Spleen (tissue), 13 donors: ENCODE measurements at places on chromosomes 16 and 17. TPM values are rescaled to one million over a fixed set of nuclear protein-coding genes. Genes with fewer than 3 reads are reported as not detected.

DNA sequence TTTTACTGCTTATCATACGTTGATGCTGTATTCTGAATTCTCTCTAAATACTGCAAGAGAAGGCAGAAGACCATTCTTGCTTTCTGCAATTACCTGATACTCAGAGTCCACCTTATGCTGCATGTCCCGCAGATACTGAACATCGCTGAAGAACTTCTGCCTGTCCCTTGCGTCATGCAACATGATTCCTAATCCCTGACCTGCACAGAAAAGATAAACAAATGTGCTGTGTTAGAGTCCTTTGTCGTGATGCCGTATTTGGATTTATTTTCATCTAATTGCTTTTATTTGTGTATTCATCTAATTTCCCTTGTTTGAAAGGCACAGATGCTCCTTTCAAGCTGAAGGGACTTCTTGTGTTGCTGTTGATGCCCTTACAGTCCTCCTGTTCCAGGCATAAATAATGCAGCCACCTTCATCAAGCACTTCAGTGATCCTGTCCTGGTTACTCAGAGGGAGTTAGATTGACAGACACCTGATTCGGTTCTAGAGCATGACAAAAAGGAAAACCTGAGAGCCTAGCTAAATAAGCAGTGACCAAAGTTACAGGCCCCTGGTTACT lies 6.5 kb downstream of the MARCHF10 start:
- no peak for DNase-seq

DNA sequence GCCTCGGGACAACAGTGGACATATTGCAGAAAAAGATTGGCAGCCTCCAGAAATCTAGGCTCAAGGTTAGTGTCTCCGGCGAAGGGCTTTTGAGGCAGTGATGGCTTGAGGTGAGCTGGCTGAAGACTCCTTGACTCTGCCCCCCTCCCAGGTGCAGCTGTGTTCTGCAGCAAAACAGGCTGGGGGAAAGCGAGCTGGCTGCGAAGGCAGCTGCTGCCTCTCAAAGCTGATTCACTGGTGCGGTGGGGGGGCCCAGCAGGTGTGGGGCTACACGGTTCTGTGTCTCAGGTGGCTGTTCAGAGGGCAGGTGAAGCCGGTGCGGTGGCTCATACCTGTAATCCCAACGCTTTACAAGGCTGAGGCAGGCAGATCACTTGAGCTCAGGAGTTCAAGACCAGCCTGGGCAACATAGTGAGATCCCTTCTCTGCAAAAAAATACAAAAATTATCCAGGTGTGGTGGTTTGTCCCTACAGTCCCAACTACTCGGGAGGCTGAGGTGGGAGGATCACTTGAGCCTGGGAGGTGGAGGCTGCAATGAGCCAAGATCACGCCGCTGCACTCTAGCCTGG lies 22.9 kb downstream of the C16orf96 start:
- no peak for DNase-seq

The OTOA gene
- 2.6 TPM for total RNA-seq

DNA sequence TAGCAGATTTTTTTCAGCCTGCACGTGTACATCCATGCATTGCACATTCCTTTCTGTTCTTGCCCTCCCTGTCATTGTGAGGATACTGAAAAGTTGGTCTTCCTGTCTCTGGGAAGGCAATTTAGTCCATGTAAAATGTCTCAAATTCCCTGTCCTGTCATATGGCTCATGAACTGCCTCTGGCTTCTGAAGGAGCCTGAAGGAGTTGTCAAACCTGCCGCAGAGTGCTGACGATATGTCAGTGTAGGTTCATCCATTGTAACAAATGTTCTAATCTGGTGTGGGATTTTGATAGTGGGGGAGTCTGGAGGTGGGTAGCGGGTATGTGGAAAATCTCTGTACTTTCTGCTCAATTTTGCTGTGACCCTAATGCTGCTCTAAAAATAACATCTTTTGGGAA lies 59.6 kb downstream of the YPEL2 start:
- no peak for DNase-seq

DNA sequence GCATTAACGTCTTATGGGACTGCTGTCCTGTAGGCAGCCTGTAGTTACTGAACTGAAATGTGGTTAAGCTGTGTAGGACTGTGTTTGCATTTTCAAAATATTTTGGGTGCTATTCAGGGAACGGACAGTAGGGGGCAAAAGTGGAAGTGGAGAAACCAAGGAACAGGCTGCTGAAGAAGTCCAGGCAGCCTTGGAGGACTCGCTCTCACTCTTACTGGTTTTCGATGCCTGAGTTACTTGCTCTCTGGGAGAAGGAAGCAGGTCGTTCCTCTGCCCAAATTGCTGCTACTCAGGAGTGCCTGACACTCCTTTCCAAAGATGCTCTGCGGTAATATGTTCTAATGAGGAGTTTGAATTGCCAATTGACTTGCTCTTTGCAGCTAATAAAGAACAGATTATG lies 64.5 kb upstream of the RBFOX1 start:
- no peak for DNase-seq

The CES3 gene
- 0.34 TPM for total RNA-seq

- no peak for DNase-seq
Observed at GRCh38 chr16:84847564-84848355, 28.0 kb downstream of the CRISPLD2 start.

- no peak for DNase-seq
Observed at GRCh38 chr16:26729951-26730541, 336.7 kb upstream of the C16orf82 start.
